ENCODE measurements at places on chromosomes 2 and 18.
A peak's percentile ranks its signal among the peaks of the same experiment; 100 is the strongest.

DNA sequence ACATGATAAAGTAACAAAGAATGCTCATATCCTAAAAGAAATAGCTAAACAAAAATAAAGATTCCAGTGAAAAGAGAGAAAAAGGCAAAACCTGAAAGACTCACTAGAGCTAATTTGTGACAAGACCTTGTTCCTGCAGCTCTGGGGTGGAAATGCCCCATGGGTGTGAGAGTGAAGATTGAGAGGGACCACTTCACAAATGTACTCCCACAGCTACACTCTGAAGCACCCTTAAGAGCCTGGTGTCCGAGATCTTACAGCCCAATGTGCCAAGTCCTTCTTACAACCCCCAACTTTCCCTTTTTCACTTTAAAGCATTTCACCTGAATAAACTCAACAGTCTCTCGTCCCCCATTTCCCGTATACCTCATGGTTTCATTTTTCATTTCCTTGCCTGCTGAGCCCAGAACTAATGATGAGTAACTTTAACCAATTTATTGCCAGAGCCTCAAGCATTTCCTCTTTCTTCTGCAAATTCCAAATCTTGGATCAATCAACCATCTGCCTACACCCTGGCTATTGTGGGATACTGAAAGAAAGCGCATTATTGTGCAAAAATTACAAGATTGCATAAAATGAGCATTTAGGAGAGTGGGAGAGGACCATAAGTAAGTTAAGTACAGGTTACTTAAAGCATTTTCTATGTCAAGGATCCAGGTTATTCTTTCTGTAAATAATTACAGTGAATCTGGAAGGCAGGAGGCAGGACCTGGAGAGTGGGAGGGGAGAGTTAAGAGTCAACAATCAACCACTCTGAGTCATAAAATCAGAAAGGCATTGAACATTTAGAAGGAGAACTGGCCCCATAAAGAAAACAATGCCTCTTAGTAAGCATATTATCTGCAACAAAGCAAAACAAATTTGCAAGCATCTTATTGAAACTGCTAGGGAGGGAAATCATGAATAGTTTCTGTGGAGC, 804.4 kb upstream of the CELF4 start:
- no peak for DNase-seq

DNA sequence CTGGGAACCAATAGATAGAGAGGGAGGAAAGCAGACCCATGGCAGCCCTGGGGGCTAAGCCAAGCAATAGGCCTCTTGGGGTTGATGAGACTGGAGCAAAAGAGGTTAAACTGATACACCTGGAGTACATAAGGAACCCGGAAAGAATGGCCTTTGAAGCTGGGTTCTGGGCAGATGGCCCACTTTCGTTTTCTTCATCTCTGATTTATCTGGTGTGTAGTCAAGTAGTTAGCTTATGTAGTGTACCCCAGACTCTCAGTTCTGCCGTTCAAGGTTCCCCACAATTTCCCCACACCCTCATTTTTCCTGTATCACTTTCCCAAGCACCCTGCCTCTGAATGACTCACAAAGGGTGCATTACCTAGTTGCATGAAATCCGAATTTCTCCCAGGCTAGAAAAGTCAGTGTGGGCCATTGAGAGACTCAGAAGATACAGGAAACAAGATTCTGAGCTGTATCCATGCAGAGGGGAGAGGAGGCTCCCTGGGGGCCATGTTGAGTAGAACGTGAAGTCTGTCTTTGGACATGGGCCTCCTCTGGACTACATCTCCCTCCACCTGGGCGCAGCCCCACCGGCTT, 235.0 kb downstream of the LOXHD1 start:
- no peak for DNase-seq

GRCh38 chr2:241862093-241862492, 3.4 kb upstream of the PDCD1 start:
- DNase-seq, result no peak

- no peak for DNase-seq
Observed at GRCh38 chr2:200788121-200788718, 23.5 kb upstream of the BZW1 start.

DNA sequence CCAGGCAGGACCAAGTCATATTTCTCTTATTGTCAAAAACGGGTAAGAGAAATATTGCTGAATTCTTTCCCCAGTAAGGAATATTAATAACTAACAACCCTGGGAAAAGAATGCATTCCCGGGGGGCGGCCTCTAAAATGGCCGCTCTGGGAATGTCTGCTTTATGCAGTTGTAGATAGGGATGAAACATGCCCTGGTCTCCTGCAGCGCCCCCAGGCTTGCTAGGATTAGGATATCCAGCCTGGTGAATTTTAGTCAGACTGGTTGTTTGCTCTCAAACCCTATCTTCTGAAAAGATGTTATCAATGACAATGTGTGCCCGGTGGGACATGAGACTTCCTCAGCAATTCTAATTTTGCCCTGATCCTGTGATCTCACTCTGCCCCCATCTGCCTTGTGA, 448.1 kb downstream of the PTH2R start:
- no peak for DNase-seq

GRCh38 chr2:8370258-8370802, 311.5 kb upstream of the ID2 start:
- DNase-seq, result no peak

DNA sequence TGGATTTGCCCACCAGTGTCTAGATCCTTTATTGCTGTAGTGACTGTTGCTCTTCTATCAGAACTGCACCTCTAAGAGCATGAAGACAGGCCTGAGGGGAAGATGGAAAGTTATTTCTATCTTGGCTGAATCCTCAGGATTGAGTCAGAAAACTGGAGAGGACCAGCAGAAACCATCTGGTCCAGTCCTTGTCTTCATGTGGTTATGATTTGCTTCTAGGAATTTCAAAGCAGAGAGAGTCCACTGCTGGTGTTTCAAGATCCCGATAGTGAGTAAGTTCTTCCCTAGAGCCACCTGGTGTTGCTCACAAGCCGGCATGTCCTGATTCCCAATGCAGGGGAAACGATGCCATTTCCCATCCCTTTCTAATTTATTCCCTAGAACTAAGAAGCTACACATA, 84.2 kb downstream of the NCKAP5 start:
- peak; percentile 50 for DNase-seq

GRCh38 chr2:25337276-25337675, 4.4 kb downstream of the DNMT3A start:
- no peak for DNase-seq

GRCh38 chr2:34738691-34739090, 1139.6 kb upstream of the FAM98A start:
- DNase-seq, result no peak

DNA sequence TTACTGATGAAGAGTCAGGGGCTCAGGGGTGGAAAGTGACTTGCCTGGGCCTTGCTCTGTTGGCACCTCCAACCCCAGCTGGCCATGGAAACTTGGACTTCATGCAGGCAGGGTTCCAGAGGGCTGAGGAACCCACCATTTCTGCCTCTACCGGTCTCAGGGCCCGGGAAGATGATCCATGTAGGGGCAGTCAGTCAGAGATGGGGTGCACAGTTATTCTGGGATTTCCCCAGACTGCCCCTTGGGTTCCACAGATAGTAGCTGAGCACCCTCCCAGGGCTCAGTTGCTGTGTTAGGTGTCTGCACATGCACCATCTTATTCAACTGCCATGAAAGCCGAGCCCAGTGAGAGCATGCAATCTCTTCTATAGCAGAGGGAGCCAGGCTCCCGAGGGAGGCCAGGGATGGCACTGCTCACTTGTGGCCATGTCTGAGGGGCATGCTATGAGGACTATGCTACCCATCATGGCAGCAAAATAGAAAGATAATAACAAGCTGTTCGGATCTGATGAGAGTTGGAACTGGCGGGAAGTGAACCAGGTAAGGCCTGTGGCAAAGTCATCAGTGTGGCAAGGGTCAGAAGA, 37.3 kb downstream of the RHOB start:
- no peak for DNase-seq

GRCh38 chr2:239555571-239555905, 154.7 kb upstream of the HDAC4 start:
- no peak for DNase-seq

DNA sequence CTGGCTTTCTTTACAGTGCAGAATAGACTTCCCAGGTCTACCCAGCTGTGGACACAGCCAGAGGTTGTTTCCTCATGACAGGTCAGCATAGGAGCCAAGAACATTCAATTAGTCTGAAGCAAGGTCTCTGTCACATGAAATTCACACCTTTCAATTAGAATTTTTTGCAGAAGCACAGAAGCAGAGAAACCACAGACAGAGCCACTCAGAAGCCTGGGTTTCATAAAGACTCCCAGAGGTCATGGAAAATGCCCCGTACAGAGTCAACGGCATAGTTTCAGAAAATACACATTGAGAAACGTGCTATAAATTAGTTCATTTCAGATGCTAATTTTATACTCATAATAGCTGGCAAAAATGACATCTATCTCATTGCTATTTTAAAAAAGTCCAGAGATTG, 87.0 kb upstream of the TMEM200C start:
- DNase-seq, result no peak

DNA sequence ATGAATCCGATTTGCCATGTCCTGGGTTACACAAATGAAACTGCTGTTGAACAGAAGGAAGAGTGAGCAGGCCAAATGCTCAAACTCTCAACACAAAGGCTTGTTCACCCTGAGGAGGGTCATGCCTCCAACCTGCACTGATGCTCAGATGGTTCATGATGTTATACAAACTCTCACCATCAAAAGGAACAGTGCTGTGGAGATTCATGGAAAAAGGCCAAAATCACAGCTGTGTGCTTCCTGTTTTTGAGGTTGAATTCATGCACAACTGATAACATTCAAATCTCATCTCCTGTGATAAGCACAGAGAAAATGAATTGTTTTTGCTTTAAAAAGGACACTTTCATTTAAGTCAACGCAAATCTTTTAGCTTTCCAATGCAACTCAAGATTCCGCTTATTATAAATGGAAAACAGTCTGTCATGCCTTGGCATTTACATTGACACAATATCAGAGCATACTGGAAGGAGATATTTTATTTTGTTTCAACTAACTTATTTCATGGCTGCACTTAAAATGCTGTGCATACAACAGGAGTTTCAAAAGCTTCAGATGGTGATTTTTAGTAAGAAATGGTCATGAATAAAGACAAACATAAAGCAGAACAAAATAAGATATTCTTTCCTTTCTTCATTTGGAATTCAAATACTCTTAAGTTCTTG, 22.2 kb upstream of the TTN start:
- DNase-seq, result no peak

DNA sequence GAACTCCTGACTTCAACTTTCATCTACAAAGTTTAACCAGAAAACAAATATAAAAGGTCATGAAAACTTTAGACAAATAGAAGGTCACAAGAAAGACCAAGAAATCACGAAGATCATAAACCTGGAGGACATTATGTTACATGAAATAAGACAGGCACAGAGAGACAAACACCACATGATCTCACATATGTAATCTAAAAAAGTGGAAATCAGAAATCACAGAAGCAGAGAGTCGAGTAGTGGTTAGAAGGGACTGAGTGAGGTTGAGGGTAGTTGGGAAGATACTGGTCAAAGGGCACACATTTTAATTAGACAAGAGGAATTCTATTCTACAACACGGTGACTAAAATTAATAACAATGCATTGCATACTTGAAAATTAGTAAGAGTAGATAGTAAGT, 1.4 kb downstream of the GCFC2 start:
- no peak for DNase-seq

GRCh38 chr2:76478266-76479035, 767.7 kb upstream of the GCFC2 start:
- peak; percentile 43 for DNase-seq

- no peak for DNase-seq
Observed at GRCh38 chr2:160490733-160491685, 2.6 kb downstream of the RBMS1 start.

GRCh38 chr2:201709049-201709448, 10.6 kb upstream of the MPP4 start:
- DNase-seq, result no peak

DNA sequence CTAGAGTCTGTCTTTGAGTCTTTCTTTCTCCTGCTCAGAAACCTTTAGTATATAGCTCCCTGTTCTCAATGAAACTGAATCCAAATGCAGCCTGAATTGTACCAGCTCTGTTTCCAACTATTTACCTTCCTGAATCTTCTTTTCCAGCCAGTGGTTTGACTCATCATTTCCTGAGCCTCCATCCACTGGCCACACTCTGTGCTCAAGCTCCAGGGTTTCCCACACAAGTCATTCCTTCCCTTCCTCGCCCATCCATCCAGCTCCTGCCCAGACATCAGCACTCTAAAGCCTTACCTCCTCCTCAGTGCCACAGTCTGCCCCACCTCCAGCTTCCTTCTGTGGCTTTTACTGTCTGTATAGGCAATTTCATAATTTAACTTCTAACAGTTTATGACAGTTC, 233.6 kb upstream of the RASGRP3 start:
- DNase-seq, result peak; percentile 44

DNA sequence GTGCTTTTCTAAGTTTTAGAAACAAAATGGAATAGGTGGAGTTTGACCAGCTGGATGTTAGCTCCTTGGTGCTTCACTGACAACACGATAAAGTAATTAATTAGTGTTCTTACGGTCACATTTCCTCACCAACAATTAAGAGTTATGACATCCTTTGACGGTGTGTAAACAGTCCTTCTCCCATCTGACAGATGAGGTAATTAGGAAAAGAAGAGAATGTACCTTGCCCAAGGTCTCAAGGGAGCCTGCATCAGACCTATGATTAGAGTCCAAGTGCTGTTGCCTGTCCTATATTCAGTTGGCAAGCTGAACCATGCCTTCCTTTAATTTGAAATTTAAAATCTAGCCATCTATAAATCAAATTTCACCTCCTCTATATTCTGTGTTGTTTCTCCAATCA, 48.3 kb upstream of the STK17B start:
- DNase-seq, result no peak

- DNase-seq, result no peak
Observed at GRCh38 chr2:219722276-219722879, 94.9 kb downstream of the SLC4A3 start.

DNA sequence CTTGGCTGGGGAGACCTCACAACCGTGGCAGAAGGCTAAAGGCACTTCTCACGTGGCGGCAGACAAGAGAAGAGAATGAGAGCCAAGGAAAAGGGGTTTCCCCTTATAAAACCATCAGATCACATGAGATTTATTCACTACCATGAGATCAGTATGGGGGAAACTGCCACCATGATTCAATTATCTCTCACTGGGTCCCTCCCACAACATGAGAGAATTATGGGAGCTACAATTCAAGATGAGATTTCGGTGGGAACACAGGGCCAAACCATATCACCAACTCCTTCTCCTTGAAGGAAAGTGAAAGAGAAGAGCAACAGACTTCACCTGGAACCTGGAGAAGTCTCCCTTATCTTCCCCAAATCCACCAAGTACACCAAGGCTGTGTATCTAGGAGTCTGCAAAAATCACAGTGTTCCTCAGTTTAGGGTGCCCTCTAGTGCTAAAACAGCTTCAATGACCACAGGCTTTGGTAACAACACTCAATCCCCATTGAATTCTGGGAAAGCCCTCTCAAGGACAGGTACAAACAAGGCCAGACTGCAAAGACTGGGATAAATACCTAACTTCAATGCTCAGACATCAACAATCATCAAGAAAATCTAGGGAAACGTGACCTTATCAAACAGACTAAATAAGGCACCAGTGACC, 148.8 kb upstream of the SRD5A2 start:
- no peak for DNase-seq

All from femur (tissue), 1 donor.